T-cell (primary cell): ENCODE measurements at places on chromosomes 2 and 18.
A peak's percentile ranks its signal among the peaks of the same experiment; 100 is the strongest.

DNA sequence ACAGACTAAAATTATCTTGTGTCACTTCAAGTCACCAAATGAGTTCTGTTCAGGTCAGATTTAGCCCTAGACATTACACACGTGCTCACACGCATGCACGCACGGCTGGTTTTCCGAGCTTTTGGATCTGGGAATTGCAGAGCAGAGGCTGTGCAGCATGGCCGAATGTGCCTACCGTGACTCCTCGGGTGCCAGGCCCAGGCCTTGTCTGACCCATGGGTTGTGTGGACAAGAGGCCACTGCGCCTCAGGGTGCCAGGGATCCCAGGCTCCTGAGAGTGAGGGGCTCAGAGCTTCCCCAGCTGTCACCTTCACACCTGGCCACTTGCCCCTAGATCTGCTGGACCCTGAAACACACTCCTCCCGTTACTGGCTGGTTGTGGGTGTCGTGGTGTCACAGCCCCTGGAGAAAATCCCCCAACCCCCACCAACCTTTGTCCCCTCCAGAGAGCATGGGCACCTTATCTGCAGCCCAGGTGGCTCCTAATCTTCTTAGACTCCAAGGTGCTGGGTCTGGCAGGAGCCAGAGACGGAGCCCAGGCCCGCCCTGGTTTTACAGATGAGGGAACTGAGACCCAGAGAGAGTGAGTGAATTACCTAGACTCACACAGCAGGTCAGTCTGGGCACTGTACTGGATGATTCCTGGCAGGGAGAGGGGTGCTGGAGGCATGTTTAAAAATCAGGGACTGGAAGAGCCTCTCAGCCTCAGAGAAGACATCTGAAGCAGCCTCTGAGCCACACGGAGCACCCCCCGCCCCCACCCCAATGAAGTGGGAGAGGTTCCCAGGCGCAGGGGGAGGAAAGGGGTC, 56.8 kb downstream of the ATOH8 start:
- DNase-seq: no peak

GRCh38 chr2:109387778-109388469, 225.8 kb downstream of the SEPTIN10 start:
- DNase-seq: no peak

- DNase-seq: no peak
These were observed 879 bp downstream of the TMEM178A start for GRCh38 chr2:39666491-39667101.

DNA sequence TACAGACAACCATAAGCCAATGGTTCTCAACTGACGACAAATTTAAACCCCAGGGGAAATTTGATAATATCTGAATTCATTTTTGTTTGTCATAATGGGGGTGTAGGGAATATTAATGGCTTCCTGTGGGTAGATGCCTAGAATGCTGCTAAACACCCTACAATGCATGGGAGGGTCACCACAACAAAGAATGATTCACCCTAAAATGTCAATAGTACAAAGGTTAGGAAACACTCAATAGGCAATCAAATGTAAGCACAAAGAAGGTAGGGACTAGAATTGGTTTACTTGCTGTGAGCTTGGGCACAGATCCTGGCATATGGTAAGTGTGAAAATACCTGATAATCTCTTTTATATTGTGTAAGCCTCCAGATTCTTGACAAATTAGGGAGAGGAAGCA, 20.1 kb upstream of the FANCL start:
- DNase-seq: no peak

- DNase-seq: no peak
These were observed 584.9 kb downstream of the TMEM182 start for GRCh38 chr2:103346780-103347179.

- no peak for DNase-seq
These were observed 98.0 kb downstream of the ADCYAP1 start for GRCh38 chr18:1002653-1003178.

DNA sequence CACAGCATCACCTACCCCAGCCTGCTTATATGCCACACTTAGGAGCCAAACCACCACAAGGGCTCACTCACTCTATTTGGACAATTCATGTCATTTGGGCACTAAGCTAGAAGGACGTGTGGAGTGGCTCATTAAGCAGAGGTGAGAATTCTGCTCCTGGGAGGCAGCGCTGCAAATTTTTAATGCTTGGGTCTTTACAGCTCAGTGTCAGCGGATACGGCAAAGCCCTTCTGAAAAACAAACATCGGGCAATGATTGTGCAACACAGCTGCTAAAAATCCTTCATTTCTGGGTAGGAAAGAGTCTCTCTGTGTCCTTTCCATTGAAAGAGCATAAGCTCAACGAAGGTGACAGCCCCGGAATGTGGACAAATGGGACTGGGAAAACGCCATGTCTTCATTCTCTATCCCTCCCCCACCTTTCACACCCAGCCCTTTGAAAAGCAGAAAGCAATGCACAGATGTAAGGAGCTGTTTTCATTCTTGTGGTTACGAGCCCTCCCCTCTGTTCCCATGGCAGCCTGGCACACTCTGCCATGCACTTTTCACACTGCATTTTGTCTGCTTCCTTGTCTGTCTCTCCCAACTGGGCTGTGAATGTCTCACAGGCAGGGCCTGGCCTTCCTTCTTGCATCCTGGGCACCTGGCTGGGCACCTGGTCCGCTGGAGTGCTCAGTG, 16.0 kb downstream of the TMEM177 start:
- DNase-seq: peak; percentile 23

- DNase-seq: no peak
These were observed 506 bp downstream of the BMPR2 start for GRCh38 chr2:202376460-202377206.

GRCh38 chr2:122277956-122278355, 522.5 kb downstream of the TSN start:
- no peak for DNase-seq

- no peak for DNase-seq
These were observed 324.5 kb upstream of the UBE2E3 start for GRCh38 chr2:180655842-180656454.

DNA sequence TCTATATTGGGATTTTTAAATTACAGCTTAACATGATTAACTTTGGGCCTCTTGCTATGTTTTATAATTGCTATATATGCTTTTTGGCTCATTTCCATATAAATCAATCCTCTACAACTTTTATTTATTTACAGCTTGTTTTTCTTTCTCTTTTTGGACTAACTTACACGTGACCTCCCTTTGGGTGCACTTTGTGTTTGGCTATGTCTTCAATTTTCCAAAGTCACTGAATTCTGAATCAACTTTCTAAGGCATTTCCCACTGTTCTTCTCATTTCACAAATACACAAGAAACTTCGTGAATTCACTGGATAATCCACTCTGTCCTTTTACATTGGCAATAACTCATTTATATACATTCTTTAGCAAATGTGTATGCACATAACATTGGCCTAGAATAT, 5.4 kb upstream of the CPS1 start:
- no peak for DNase-seq

DNA sequence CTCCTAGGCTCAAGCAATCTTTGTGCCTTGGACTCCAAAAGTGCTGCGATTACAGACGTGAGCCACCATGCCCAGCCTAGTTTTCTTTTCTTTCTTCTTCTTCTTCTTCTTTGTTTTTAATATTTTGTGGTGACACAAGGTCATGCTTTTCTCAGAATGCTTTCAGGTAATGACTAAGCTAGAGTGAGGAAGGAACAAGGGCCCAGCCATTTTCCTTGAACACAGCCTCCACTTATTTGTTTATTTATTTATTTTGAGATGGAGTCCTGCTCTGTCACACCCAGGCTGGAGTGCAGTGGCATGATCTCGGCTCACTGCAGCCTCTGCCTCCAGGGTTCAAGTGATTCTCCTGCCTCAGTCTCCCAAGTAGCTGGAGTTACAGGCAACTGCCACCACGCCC, 74.3 kb upstream of the ST3GAL5 start:
- no peak for DNase-seq

DNA sequence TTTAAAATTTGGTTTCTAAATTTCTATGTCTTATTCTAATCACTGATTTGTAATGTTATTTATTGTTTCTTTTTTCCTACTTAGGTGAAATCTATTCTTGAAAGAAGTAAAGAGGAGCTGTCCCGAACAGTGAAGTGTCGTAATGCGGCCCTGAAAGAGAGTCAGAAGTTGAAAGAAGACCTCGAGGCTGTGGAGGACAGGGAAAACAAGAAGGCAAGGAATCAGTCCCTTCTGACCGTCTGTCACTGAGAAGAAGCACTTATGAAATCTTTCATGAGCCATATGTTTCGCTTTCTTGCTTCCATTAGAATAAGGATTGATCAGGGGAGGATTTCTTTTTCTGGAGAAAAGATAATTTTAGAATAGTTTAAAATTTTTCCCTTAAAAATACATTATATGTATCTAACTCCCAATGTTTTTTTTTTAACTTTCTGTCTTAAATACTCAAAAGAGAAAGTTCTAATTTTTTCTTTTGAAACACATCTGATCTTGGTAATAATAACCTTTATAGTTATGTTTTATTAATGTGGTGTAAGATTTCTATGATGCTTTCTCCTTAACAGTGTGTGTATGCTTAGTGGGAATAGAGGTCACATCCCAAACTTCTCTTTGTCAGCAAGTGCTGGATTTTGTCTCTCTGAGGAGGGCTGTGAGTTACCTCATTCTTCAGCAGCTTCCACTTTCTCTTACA, 79.0 kb downstream of the CCDC150 start:
- no peak for DNase-seq

- DNase-seq: no peak
These were observed 16.4 kb upstream of the NFATC1 start for GRCh38 chr18:79379251-79379905.

DNA sequence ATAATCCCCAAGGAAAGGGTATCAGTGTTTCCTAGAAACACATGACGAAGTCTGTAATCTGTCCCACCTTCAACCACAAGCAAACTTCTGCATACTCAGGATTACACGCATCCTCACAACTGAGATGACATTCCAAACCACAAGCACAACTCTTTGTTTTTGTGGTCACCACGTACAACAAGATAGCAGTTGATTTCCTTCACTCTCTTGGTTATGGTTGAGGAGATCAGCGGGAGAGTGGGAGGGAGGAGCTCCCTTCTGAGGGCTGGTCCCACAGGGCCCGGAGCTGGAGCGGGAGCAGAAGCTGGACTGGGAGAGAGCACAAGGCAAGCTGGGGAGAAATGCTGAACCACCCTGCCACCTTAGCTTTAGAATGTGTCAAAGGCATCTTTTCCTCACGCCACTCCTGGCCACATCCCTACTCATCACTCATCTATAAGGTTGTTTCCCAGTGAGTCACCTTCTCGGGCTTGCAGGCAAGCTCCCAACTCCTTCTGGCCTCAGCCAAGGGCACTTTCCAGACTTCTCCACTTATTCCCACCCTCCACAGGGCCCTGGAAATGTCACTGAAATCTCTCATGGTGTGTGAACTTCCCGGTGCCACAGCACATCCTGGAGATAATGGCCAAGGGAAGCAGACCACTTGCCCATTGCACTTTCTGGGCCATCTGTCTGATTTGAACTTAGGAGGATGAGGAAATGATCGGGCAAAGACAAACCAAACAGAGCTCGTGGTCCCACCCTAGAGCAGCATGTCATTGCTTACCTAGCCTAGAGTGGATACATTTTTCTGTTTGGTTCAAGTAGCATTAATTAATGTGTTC, 98.9 kb upstream of the LGALSL start:
- no peak for DNase-seq

GRCh38 chr2:231927566-231927890, 1.3 kb upstream of the NPPC start:
- no peak for DNase-seq

GRCh38 chr2:62785810-62786597, 80.5 kb downstream of the EHBP1 start:
- no peak for DNase-seq

- DNase-seq: no peak
These were observed 1.7 kb downstream of the CYTIP start for GRCh38 chr2:157442191-157442590.

GRCh38 chr18:11147962-11148679, 1.2 kb downstream of the PIEZO2 start:
- no peak for DNase-seq

DNA sequence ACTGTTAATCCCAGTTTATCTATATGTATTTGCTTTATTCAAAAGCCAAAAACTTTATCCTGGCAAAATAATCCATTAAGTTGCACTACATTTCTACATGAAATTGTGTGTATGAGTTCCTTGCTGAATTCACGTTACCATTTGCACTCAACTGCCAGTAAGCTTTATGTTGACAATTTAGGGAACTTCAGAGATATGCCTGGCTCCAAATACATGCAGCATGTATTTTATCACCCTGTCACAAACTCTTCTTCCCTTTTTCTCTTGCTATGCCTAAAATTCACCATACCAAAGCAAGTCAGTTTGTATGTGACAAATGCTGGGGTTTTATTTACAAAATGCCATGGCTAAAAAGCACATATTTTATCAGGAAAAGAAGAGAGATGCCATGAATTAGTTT, 157.6 kb upstream of the CDH2 start:
- no peak for DNase-seq

DNA sequence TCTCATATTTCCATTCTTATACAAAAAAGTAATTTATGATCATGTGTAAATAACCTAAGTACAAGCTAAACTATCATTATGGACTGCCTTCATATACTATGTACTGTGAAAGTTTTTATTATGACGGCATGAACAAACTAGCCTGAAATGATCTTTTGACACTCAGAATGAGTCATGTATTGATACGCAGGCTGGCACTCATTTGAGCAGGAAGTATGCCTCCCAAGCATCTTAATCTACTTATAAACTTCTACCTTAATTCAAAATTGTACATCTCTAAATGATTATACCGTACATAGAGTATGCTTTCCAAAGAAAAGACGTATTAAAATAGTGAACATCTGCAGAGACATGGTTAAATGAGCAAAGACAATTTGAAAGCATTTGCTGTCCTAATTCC, 207.1 kb upstream of the SPOPL start:
- no peak for DNase-seq

GRCh38 chr2:239361311-239361642, 39.5 kb downstream of the HDAC4 start:
- DNase-seq: no peak

- DNase-seq: no peak
These were observed 114.9 kb downstream of the GALNT13 start for GRCh38 chr2:153986488-153987229.

- no peak for DNase-seq
These were observed 652.4 kb downstream of the SLC4A3 start for GRCh38 chr2:220279840-220280239.

DNA sequence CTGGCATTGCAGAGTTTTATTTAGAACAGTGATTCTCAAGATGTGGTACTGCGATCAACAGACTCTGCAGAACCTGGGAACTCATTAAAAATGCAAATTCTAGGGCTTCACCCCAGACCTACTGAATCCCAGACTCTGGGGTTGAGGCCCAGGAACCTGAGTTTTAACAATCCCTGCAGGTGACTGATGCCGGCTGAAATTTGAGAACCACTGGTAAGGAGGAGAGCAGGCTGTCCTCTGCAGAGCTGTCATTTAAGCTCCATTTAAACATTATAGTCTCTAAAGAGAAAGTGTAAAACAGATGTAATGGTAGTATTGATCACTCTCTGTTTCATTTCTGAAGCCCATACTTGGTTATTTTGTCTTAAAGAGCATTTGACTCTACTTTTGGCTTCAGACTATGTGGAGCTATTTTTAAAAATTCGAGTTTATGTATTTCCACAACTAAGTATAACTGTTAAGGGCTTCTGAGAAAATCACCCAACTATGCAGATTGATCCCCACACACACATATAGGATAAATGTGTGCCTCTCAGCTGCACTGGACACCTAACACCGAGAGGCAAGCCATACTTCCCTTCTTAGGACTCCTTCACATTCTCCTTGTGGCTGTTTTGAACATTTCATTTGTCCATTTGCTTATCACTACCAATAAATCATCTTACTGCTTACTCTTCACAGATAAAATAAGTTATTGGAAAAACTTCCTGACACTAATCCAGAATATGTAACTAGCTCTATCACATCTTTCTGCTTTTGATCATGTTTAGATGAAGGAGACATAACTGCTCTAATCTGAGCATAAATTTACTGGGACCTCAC, 487.5 kb downstream of the DLGAP1 start:
- DNase-seq: no peak
